Fibroblast of the conjunctiva (primary cell): ENCODE measurements at places on chromosomes 6 and 20.
A peak's percentile ranks its signal among the peaks of the same experiment; 100 is the strongest.

- DNase-seq, result no peak
Measured at GRCh38 chr6:56552187-56553130, 90.2 kb downstream of the DST start.

- no peak for DNase-seq
Measured at GRCh38 chr6:18166312-18167036, 11.3 kb downstream of the KDM1B start.

GRCh38 chr6:158916617-158917016 is 83.4 kb downstream of the RSPH3 start:
- no peak for DNase-seq

- DNase-seq, result no peak
Measured at GRCh38 chr6:44800784-44801592, 413.5 kb downstream of the CDC5L start.

DNA sequence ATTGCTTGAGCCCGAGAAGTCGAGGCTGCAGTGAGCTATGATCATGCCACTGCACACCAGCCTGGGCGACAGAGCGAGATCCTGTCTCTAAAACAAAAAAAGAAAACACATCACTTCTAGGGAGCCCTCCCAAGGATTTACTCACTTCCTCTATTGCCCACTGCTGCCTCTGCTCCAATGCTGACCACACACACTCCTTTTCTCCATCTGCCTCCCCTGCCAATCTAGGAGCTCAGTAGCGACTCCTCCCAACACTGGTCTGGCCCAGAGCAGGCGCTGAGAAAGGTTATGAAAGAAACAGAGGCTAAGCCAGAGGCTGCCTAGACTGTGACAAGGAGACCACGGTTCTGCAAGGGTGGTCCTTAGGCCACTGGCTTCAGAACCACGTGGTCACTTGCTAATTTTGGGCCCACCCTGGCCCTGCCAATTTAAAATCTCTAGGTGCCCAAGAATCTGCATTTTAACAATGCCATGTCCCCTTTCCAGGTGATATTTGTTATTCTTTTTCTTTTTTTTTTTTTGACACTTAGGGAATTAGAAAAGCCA is 1.3 kb upstream of the E2F1 start:
- DNase-seq, result no peak

DNA sequence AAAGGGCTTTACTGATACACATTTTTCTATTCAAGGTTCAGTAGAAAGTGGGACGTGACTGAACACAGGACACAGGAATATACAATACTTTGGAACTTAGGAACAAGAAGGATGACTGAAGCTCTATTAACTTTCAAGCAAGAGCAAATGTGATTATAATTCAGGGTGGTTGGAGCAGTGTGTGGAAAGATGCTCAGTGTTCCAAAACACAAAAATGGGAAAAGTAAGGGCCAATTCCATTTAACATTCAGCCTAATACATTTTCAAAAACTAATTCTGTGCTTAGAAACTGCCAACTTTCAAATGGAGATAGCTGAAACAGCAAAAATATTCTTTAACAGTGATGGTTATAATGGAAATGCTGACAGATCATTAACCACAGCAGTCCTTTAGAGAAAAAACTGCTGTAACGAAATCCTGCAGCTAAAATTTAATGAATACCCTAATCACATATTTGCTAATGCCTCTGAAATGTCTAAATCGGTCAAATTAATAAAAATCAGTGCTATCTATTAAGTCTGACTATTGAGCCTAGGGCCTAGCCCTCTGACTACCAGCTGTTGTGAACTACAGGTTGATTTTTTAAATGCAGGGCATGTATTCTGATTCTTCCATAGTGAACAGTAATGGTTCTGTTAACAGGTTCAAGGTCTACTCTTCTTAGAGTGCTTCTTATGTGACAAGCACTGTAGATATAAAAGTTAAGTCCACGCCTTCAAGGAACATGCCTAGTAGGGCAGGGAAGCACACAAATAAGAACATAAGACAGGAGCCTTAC is 45.9 kb downstream of the RARS2 start:
- DNase-seq, result no peak

GRCh38 chr6:6788394-6789032 is 200.0 kb downstream of the LY86 start:
- DNase-seq, result no peak

GRCh38 chr20:528923-529604 is 14.5 kb downstream of the CSNK2A1 start:
- DNase-seq, result peak; percentile 90

DNA sequence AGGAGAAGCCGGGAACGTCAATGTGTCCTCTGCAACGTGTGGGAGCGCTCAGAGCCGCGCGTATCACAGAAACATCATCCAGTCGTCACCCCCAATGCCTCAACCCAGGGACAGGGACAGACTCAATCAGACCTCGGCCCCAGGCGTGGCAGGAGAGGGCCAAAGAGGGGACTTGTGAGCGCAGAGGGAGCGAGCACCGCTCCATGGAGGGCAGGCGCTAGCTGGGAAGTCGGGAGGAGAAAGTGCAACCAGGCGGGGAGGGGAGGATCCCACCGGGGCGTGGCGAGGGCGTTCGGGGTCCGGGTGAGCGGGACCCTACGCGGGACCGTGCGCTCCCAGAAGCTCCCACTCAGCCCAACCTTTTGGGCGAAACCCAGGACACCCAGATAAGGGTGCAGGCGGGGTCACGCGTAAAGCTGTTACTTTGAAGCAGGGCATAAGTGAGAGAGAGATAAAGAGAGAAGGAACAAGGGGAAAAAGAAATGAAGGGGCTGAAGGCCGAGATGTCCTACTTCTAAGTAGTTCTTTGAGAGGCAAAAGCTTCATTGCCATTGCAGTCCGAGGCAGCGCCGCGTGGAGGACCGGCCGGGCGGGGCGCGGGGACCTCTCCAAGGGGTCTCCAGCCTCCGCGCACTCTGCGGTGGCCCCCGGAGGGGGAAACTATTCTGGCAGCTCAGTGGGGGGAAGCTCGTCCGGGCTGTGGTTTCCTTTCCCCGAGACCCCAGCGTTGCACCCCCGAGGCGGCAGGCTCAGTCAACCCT is 862 bp upstream of the SOBP start:
- no peak for DNase-seq

DNA sequence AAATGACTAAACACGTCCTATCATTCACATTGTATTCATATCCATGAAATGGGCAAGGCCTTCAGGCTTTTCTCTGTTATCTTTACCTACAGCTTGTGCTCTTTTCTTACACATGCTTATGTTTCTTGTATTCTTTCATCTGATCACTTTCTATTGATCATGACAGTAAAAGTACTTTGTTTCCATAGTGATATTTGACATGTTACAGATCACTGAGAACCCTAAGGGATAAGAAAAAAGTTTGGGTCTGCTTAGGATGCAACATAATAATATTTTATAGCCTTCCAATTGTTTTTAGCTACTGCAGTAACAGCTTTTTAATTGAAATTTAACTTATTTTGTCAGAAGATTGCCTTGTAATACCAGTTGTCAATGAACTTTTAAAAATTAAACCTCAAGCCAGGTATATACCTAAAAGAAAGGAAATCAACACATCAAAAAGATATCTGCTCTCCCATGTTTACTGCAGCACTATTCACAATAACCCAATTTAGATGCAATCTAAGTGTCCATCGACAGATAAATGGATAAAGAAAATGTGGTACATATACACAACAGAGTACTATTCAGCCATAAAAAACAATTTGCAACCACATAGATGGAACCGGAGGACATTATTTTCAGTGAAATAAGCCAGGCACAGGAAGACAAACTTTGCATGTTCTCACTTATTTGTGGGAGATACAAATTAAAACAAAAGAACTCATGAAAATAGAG is 3.0 kb upstream of the SMIM8 start:
- DNase-seq, result no peak

GRCh38 chr20:12395353-12395752 is 477.7 kb downstream of the BTBD3 start:
- DNase-seq, result no peak
